ENCODE measurements at places on chromosomes 16 and 17.

- DNase-seq = peak; percentile 11
Observed at GRCh38 chr16:21684199-21684598, 20.4 kb downstream of the OTOA start.

DNA sequence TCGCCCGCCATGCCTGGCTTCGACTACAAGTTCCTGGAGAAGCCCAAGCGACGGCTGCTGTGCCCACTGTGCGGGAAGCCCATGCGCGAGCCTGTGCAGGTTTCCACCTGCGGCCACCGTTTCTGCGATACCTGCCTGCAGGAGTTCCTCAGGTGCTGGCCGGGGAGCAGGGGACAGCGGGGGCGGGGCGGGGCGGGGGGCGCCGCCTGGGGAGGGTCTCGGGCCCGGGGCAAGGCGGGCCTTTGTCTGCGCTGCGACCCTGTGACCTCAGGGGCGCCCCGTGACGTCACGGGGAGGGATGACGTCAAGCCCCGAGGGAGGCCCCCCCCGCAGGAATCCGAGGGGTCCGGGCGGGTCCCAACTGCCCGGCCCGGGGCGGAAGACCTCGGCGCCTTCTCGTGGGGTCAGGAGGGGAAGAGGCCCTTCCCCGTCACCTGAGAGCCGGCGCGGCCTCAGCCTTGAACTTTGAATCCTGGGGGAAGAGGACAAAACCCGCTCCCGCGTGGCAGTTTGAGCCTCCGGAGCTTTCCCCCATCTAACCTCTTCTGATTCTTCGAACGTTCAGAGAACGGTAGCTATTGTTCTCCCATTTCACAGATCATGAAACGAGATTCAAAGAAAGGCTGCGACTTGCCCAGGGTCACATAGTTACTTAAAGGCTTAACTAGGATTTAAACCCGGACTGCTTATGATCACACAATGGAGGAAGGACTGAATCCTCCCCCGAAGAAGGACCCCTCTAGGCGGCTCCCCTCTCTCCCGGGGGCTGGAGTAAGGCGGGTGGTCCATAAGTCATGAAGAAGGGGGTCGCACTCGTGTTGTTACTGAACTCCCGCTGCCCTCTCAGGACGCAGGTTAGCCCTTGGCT, 527 bp downstream of the TRAF4 start:
- DNase-seq = peak; percentile 46

- no peak for DNase-seq
Observed at GRCh38 chr17:57670769-57671569, 74.1 kb downstream of the CCDC182 start.

- no peak for DNase-seq
Observed at GRCh38 chr16:8847145-8847544, 21.7 kb downstream of the CARHSP1 start.

DNA sequence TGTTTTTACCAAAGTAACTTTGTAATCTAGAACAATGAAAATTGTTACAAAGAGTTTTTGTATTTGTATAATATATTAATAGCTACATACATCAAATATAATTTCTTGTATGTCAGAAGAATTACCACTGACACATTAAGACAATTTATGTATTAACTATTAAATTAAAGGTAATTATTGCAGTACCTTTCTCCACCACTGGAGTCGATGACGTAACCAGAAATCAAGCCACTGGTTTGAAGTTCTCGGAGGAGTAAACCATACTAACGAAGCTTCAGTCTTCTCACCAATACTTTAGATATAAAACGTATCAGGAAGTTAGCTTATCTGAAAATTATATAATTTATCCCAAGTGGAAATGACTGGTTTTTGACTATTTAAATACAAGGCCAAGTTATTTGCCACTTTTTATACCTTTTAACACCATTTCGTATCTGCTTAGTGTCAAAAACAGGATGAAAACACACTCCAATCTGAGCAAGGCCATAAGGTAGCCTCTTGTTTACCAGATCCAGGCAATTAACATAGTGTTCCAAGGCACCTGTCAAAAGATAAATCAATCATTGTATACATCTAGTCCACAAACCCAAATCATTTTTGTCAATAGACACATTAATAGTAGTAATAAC, 4.3 kb downstream of the POLG2 start:
- peak; percentile 51 for DNase-seq

DNA sequence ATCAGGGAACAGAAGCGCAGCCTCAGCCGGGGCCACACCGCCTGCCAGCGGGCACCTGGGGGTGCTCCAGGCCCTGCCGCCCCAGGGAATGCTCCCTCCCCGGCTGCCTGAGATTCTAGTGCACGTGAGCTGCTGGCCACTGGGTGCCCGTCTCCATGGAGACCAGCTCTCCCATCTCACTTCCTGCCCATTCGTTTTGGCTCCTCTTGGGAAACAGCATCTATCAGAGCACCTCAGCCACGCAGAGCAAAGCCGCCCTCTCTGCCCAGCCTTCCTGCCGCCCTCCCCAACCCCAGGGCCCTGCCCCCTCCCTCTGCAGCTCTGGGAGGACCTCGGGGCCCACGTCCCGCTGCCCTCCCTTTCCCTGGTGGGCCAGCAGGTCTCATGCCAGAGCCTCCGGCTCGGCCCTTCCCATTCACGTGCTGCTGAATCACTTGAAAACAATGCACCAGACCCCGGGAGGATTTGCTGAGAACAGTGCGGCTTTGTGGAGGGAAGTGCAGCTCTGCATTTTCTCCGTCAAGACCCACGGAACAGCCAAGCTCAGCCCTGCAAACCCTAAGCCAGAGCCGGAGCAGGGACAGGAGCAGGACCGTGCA, 19.4 kb downstream of the CEP295NL start:
- DNase-seq = no peak

- DNase-seq = no peak
Observed at GRCh38 chr16:72444696-72445095, 272.7 kb upstream of the PMFBP1 start.

- DNase-seq = peak; percentile 51
Observed at GRCh38 chr17:42536372-42537155, 523 bp downstream of the NAGLU start.

DNA sequence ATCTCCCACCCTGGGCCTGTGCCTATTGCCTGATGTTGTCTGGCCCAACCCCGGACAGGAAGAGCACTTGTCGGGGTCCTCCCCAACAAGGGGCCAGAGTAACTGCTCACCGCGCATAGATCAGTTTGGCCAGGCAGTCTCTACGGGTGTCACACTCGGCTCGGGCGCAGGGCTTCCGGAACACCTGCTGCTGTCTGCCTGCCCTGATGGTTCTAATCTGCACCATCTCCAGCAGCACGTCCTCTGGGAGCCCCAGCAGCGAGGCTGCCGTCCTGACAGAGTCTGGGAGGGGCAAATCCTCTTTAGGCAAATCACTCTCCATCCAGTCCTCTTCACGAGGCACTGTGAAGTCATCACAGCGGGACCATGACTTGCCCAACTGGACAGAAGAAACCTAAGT, 24.0 kb downstream of the MYO19 start:
- no peak for DNase-seq

DNA sequence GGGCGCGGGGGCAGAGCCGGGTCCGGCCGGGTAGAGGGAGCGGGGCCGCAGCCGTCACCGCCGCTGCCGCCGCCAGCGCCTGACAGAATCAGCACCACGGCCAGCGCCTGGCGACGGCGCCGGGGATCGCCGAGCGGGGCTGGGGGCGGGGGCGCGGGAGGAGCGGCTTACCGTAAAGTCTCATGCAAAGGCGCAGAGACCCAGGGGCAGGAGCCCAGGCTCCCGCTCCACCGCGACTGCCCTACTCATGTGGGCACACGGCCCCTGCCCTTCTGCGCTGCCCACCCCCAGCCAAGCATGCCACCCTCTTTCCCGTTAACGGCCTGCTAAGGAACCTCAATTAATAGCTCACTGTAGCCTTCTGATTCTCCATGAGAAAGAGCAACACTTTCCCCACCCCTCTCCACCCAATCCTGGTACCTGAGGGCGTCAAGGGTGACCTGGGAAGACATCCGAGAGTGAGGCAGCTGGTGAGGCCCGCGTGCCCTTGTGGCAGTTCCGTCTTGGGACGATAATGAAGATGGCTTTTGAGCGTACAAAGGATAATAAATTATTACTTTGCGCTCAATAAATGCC, at the start of gene SEZ6:
SEZ6 (minus strand) TSS at position 98 of the 576 bp plus-strand sequence. CDS start 164 bp downstream, outside the sequence.
- peak; percentile 39 for DNase-seq

- DNase-seq = no peak
Observed at GRCh38 chr17:50955667-50956120, 89.5 kb upstream of the TOB1 start.

GRCh38 chr17:9577373-9577709, 899 bp downstream of the CFAP52 start:
- no peak for DNase-seq

GRCh38 chr17:11924076-11924475, 73.2 kb downstream of the ZNF18 start:
- DNase-seq = no peak

DNA sequence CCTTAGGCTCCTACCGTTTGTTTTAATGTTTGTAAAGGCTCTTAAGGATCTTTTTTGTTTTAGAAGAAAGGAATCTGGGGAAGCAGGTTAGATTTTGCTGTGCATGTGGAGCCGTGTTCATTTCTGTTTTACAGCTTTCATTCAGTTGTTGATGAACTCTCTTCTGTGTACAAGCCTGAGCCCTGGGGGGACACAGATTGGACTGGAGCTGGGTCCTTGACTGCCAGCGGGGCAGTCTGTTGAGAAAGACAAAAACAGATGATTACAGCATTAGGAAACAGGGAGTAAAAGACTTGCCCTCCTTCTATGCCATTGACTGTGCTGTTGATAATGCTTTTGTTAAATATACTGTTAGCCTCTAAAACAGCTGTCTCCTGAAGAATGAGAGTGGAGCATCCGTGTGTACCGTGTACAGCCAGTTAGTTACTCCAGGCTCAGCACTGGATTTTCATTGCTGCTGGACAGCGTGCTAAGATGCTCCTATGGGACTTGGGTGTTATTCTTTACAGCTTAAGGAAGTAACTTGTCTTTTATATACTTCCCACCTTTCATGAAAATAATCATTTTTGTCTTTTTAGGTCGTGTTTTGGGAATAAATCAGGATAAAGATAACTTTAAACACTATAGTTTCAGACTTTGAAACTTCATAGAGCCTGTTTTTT, 3.2 kb downstream of the MAP1LC3B start:
- no peak for DNase-seq

DNA sequence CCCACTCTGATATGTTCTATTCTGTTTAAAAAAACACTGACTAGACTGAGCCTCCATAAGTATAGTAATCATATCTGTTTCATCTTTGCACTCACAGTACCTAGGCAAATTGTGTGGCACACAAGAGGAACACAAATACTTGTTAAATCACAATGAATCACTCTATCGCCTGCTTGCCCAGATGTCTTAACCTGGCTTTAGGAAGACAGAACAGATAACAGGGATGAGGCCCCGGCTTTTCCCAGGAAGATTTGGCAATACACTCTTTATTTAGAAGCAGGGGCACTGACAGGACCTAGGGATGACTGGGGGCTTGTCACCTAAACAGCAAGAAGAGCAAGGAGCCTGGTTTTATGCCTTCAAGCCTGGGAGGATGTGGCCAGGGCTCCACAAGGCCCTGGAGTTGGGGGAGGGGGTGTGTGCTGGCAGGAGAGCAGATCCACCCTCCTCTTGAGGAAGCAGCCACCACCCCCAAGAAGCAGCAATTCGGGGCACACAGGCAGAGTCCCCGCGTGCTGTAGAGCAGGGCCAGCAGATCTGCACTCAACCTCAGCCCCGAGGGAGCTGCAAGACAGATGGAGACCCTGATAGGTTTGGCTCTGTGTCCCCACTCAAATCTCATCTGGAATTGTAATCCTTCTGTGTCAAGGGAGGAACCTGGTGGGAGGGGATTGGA, 41.0 kb upstream of the KSR1 start:
- DNase-seq = no peak

DNA sequence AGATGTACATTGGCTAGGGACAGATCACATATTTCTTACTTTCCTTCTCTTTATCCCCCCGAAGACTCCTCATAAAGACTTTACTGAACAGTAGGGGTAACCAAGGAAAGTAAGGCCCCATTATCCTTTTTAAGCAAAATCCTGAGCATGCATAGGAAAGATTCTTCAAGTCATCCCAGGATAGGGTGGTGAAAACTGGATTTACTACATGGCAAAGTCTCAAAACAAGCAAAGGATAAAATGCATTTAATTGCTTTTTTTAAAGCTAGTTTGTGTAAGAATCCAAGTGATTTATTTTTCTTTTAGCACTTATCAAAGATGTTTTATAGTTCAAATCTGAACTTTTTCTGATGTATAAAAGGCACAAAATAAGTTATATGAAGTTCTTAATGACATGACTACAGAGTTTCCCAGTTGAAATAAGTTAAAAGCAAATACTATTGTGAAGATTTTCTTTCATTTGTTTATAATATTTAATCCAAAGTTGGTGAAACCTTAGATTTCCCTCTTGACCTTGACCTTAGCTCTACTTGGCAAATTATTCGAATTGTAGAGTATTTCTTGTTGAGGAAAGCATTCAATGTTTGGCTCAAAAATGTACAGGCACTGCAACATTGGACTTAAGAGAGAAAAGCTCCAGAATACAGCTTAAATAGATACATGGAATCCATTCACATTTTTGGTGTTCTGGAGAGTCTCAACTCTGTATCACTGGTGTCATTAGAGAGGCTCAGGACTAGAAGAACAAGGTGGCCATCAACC, 104.3 kb downstream of the ABCA8 start:
- DNase-seq = no peak

- no peak for DNase-seq
Observed at GRCh38 chr17:78738278-78738677, 43.8 kb downstream of the CYTH1 start.

- DNase-seq = no peak
Observed at GRCh38 chr17:39461926-39462569, 762 bp downstream of the CDK12 start.

- peak; percentile 80 for DNase-seq
Observed at GRCh38 chr17:40818733-40819527, 3.5 kb downstream of the KRT10 start.

DNA sequence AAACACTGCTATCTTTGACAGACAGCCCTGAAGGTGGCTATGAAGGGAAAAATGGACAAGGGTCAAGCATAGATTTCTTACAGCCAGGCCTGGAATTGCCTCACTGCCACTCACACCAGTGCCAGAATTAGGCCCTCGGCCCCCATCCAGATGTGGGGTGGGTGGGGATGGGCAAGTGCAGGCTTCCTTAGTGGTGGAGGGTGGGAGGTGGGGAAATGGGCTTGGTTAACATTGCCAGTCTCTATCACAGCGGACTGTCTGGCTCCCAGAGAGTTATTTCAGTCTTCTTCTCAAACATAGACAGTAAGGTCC, 24.9 kb downstream of the B9D1 start:
- DNase-seq = no peak

Data from central memory CD4-positive, alpha-beta T cell (primary cell).